Pancreas (tissue), 10 donors: ENCODE measurements at places on chromosomes 4 and X. TPM values are rescaled to one million over a fixed set of nuclear protein-coding genes. Genes with fewer than 3 reads are reported as not detected.

The TMSB15B gene
- 0.35 TPM for total RNA-seq

GRCh38 chrX:14030174-14030530 is 460 bp upstream of the GEMIN8 start:
- no peak for DNase-seq

DNA sequence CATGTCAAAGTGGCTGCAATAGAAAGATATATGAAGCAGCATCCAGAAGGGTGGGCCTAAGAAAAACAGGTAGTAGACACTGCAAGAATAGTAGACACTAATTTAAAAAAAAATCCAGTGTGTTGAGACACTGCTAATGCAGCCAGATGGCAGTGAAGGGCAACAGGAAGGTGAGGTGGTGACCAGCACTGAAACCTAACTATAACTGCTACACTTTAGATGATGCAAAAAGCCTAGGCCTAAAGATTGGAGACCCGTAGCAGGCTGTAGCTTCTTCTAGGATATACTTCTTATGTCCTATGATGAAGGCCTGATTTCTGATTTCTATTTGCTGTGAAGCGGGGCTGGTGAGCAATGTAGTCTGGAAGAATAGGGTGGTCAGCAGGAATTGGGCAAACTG is 38.7 kb upstream of the SH3KBP1 start:
- no peak for DNase-seq

GRCh38 chr4:1512051-1512737 is 106.0 kb upstream of the NKX1-1 start:
- no peak for DNase-seq

GRCh38 chrX:96685210-96686099 is 813 bp downstream of the DIAPH2 start:
- peak; percentile 22 for DNase-seq

- no peak for DNase-seq
These were observed 81.6 kb upstream of the HHIP start for GRCh38 chr4:144564358-144564757.

The TLR3 gene
- total RNA-seq: 7.2 TPM

DNA sequence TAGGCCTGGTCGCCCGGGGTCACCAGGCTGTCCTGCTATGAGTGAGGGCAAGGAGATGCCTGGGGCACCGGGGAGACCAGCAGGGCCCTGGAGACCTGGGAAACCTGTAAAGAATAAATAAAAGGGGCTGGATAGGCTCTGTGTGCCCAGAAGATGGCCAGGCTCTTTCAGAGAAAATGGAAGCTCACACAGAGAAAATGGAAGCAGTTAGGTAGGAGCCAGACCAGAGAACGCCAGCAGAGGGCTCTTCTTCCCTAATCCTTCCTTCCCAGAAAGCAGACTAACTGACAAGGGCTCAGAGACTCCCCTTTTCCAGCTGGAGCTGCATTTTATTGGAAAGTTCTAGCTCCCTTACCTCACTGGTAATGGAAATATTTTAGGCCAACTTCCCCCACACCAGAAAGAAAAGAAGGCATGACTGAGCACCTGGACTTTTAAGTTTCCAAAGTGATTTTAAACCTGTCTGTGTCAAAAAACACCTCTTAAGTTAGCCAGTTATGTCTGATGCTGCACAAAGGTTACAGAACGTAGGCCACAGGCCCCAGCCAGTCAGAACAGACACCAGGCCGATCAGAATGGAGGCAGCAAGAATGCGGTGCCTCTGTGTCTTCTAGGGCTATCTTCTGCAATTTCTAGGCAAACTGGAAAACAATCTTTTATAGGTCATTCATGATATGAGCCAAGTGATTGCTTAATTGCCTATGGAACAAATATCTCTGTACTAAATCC is 74.0 kb downstream of the ATG4A start:
- no peak for DNase-seq

- DNase-seq: no peak
These were observed 64.4 kb upstream of the C4orf54 start for GRCh38 chr4:99722006-99722405.

The CNOT6L gene
- 38.7 TPM for total RNA-seq

DNA sequence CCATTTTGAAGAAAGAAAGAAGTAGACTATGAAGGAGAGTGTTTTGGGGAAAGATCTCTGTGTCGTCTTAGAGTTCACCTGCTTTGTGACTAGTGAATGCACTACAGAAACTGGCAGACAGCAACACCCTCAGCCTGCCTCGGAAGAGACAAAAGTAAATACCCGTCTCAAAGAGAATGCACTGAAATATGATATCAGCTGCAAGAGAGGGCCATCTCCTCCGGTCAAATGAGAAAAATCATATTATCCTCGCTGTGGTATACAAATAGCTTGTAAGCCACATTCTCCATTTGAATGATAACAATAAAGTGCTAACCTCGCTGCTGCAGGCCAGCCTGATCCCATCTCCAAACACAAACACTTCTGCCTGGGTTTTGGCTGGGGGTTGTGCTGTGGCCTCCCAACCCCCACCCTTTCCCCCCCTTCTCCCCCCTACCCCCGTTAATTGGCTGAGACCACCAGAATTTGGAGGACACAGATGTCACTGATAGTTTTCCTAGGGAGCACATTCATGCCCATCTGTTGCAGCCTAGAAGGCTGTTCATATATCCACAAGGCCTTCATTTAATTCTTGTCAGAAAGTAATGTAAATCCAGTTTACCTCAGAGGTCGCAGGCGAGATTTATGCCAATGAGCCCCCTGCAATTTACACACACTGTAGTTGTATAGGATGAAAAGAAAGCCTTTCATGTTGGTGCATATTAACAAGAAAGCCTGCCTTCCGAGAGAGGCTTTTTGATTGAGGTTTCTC is 46.3 kb downstream of the ALPK1 start:
- DNase-seq: no peak

The NLGN3 gene
- 0.09 TPM for total RNA-seq

The GPR34 gene
- total RNA-seq: 0.46 TPM

The PNPLA4 gene
- total RNA-seq: 12.7 TPM

DNA sequence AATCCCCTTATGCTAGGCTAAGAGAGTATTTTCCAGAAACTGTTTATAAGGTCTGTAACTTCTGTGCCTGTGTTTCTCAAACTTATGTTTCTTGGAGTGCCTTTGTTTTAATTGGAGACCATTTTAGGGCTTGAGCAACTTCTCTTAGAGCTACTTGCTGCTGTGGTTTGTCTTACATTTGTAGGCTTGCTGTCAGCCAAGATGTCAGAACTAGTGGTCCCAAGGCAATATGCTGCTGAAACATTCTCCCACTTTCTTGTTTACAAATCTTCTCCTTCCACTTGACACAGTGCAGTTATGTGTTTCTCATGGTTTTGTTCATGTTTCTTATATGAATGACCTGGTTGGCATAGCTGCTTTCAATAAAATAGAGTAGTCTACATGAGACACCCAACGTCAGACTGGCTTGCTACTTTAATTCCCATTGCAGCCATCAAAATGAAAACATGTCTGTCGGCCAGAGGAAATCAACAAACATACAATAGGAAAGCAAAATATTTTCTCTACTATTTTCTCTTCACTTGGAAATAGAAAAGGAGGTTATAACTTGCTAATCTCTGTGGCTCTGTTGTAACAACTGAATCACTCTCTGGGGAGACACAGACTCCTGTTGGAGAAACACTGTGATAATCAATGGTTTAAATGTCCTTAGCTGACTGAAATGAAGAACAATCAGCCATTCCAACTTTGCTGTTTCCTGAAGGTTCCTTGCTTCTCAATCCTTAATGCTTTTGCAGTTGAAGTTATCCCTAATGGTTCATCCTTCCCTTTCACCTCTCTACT is 426.4 kb downstream of the PDGFC start:
- DNase-seq: no peak

- DNase-seq: no peak
These were observed 449.1 kb downstream of the NKX6-1 start for GRCh38 chr4:84050015-84050414.

The ADAMTS3 gene
- 0.32 TPM for total RNA-seq

DNA sequence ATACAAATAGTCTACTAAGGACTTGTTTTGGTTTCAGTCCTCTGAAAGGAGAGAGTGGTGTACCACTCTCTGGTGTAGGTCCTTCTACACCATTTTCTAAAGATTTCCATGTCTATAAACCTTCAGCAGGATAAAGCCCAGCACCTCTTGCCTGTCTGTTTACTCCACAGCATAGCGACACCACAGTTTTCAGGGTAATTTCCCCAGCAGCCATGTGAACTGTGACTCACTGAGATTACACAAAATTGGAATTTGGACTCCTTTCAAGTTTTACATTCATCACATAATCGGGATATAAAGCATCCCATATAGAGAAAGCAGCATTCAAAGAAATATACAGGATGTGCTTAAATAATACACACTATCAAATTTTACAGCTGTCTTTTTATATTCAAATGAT is 229.6 kb downstream of the PRDM5 start:
- no peak for DNase-seq

DNA sequence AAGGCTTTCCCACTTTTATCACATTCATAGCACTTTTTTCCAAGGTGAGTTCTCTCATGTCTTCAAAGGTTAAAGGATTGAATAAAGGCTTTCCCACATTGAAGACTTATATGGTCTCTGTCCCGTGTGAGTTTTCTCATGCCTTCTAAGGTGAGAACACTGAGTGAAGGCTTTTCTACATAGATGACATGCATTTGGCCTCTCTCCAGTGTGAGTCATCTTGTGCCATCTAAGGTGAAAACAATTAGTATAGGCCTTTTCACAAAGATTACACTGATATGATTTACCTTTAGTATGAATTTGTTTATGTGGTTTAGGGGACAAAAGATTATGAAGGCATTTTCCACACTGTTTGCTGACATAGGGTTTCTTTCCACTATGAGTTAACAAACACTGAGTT is 21.2 kb downstream of the USP17L30 start:
- no peak for DNase-seq

- no peak for DNase-seq
These were observed 48.5 kb upstream of the STIM2 start for GRCh38 chr4:26812049-26812714.

GRCh38 chr4:97828646-97829045 is 314.6 kb downstream of the STPG2 start:
- no peak for DNase-seq

- DNase-seq: no peak
These were observed 53.5 kb upstream of the IL21 start for GRCh38 chr4:122674371-122674770.

- no peak for DNase-seq
These were observed 489.8 kb upstream of the AMOT start for GRCh38 chrX:113330416-113330815.

DNA sequence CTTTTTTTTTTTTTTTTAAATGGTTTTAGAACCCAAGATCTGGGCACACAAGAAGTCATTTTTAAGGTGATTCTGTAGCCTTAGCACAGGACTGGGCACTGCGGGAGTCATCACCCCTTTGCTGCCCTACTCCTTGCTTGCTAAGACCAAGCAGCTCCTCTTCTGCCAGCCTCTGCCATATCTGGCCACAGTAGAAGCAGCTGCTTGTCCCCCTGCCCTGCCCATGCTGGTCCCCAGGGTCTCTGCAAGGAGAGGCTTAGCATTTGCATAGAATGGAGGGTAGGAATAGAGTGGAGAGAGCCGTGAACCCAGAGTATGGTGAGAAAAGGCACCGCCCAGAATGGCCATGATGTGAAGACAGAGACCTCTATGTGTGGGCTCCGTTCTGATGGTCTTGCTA is 109.3 kb downstream of the ADRA2C start:
- no peak for DNase-seq

The SLC25A43 gene
- total RNA-seq: 6.5 TPM

The RBMXL3 gene
- total RNA-seq: not detected

DNA sequence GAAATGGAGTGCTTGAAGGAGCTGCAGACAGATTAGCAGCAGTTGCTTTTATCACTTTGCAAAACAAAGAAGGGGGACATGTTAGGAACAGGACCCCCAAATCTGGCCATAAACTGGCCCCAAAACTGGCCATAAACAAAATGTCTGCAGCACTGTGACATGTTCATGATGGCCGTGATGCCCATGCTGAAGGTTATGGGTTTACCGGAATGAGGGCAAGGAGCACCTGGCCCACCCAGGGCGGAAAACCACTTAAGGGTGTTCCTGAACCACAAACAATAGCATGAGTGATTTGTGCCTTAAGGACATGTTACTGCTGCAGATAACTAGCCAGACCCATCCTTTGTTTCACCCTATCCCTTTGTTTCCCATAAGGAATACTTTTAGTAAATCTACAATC is 79.6 kb upstream of the GC start:
- DNase-seq: no peak

The FATE1 gene
- total RNA-seq: not detected

GRCh38 chr4:87093443-87094123 is 126.8 kb downstream of the KLHL8 start:
- DNase-seq: no peak

DNA sequence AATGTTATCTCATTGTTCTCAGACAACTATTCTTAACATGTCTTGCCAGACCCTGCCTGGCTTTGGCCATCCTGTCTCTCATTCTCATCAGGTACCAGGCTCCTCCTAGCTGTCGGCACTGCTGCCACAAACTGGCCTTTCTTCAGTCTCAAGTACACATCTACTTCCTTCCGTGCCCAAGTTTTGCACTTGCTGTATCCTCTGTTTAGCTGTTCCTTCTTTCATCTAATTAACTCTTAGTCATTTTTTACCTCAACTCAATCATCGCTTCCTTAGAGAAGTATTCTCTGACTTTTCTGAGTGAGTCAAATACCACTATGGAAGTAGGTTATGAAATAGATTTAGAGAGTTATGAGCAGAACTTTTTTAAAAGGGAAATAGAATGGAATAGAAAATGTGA is 19.7 kb downstream of the CXCL3 start:
- DNase-seq: no peak

The BOD1L1 gene
- 12.4 TPM for total RNA-seq

The KCND1 gene
- 0.98 TPM for total RNA-seq

- no peak for DNase-seq
These were observed 294.0 kb upstream of the UGT8 start for GRCh38 chr4:114304567-114304966.

The GPC3 gene
- total RNA-seq: 2.4 TPM

DNA sequence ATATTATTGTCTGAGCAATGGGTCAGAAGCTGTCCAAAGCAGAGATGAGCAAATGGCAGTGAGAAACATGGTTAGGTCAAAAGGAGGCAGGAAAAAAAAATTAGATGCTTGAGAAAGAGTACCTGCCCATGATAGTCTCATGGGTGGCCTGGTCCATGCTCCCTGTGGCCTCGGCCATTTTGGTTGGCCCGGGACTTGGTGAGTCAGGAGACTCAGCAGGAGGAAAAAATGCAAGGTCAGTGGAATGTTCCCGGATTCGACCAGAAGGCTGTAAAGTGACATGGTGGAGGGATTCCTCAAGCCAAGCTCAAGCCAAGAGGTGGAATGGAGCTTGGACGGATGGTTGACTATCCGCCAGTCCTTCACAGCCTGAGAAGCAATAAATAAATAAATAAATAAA is 236.7 kb downstream of the ASMT start:
- DNase-seq: no peak

GRCh38 chrX:45584717-45585116 is 384.0 kb upstream of the DIPK2B start:
- no peak for DNase-seq

DNA sequence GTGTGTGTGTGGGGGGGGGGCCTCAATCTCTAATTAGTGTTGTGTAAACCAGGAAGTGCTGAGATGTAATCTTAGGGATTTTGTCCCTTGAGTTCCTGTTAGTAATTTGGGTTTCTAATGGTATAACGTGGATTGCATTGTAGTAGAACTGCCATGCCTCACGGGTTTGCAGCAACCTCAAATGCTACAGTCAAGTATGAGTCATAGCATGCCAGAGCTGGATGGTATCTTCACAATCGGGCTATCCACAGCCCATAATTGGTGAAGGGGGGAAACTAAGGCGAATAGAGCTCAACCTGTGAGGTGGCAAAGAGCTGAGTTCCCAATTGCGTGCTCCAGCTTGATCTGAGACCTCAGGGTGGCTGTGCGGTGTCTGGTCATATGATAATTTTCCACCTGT is 2.2 kb upstream of the FMR1NB start:
- no peak for DNase-seq

GRCh38 chr4:2093265-2093664 is 34.1 kb downstream of the NAT8L start:
- no peak for DNase-seq
